ENCODE measurements at places on chromosomes 13 and 19.

DNA sequence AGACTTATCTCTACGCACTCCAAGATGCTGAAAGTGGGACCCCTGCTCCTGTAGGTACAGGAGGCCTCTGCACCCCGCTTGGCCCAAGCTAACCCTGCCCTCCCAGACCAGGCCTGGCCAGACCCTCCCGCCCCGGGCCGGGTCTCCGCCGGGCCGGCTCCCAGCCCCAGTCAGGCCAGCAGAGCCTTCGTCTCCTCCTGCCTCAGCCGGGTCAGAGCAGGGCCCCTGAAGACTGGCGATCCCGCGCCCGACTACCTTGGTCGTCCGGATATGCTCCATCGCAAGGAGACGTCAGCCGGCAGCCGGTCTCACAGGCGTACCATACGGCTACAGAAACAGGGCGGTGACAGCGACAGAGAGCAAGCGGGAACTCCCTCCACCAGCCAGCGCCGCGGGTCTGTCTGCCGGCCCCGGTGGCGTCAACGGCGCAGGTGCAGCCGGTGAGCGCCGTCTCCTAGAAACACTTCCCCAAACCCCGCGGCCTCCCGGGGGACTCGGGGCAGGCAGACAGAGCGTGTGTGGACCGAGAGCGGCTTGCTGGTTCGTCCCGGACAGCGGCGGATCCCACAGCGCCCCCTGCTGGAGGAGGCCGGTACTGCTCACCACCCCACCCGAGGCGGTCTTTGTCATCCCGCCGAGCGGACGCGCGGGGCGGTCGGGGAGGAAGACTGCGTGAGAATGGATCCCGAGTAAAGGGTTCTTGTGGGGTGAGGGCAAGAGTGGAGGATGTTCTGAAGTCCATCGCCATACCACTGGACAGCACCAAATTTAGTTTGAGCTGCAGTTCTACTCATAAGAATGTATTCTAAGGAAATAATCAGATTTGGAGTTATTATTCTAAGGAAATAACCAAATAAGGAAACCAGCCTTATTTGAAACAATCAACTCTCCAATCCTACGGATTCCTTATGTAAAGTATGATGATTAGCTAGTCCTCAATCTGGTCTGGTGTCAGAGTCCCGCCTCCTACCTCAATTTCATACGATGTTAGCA lies at the start of gene MTMR6:
MTMR6 (minus strand) TSS at position 520 of the 993 bp plus-strand sequence; CDS start at position 279, 241 bp downstream.
- peak; percentile 83 for DNase-seq

GRCh38 chr19:15562861-15563260 lies 52.2 kb upstream of the CYP4F8 start:
- DNase-seq: no peak

DNA sequence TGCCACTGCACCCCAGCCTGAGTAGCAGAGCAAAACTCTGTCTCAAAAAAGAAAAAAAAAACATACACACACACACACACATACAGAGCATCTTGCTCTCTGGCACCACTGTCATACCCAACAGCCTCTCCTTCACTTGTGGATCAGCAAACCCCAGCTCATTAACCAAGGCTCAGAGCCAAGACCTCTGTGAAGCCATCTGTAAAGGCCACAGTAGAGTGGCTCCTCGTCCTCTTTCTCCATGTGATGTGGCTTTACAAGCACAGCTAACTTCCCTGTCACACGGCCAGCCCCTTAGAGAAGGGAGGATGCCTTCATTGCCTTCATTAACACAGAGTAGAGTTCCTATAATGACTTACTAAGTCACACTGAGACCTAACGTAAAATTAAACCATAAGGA lies 62.7 kb upstream of the LSM14A start:
- DNase-seq: no peak

DNA sequence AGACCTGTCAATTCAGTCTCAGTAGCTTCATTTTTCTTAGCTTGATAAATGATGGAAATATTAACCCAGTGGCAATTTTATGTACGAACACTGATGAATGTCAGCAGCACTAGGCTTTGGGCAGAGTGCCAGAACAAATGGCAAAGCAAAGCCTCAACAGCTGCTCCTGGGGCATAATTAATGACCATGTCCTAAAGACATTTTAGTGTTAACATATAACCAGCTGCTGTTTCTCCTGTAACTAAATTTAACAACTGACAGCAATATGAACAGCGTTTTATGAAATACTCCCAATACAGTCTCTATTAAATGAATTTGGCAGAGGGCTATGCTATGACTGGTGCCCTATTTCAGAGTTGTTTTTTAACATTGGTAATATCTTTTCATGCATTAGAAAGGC lies 47.1 kb downstream of the ZNF568 start:
- no peak for DNase-seq

DNA sequence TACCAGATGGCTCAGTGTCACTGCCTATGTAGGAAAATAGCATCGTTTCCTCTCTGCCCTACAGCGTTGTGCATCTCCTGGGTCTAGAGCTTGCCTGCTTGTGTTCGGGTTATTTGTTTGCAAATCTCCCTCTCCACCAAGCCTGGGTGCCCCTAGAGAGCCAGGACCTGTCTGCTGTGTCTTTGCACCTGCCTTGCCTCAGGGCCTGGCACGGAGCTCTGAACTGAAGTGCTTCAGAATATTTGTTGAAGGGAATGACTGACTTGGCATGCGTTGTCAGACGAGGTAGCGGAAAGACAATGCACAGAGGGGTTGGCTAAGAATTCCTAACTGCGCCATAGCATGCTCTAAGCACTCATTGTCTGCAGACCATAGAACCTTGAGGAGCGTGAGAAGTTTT lies 263.4 kb downstream of the FGF9 start:
- no peak for DNase-seq

Data from stimulated activated CD8-positive, alpha-beta memory T cell treated with anti-CD3 and anti-CD28 coated beads, Interleukin-15, amount 100 ng/mL, for 4 hours (primary cell).